ENCODE measurements at places on chromosomes 2 and 18. TPM values are rescaled to one million over a fixed set of nuclear protein-coding genes. Genes with fewer than 3 reads are reported as not detected.

DNA sequence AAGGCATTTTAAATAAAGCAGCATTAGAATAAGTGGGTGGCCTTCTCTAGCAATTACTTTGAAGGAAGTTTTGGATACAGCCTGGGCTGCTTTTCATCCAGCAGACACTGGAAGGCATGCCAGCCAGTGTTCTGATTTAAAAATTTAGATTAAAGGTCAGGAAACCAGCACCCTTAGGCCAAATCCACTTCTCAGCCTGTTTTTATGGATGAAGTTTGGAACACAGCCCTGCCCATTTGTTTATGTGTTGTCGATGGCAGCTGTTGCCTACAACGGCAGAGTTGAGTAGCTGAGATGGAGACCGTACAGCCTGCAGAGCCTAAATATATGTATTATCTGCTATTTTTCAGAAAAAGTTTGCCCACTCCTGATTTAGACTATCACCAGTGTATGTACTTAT is 313.6 kb upstream of the ACVR2A start:
- DNase-seq, result peak; percentile 67

The EFR3B gene
- total RNA-seq, result 6.1 TPM

DNA sequence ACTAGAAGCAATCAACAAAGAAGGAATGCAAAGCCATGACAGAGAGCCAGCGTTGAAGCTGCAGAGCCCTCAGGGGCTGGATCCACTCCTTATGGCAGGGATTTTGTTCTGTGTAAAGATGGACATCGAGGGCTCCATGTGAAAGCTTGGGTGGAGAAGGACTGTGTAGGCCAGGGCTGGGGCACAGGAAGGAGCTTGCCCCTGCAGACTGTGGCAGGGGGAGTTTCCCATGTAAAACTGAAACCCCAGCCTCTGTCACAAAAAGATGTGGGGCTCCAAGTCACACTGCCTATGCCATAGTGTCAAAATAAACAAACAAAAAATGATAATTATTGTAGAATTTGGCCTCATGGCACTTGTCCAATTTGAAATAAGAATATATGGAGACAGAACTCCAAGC is 408.7 kb upstream of the HS6ST1 start:
- DNase-seq, result no peak

DNA sequence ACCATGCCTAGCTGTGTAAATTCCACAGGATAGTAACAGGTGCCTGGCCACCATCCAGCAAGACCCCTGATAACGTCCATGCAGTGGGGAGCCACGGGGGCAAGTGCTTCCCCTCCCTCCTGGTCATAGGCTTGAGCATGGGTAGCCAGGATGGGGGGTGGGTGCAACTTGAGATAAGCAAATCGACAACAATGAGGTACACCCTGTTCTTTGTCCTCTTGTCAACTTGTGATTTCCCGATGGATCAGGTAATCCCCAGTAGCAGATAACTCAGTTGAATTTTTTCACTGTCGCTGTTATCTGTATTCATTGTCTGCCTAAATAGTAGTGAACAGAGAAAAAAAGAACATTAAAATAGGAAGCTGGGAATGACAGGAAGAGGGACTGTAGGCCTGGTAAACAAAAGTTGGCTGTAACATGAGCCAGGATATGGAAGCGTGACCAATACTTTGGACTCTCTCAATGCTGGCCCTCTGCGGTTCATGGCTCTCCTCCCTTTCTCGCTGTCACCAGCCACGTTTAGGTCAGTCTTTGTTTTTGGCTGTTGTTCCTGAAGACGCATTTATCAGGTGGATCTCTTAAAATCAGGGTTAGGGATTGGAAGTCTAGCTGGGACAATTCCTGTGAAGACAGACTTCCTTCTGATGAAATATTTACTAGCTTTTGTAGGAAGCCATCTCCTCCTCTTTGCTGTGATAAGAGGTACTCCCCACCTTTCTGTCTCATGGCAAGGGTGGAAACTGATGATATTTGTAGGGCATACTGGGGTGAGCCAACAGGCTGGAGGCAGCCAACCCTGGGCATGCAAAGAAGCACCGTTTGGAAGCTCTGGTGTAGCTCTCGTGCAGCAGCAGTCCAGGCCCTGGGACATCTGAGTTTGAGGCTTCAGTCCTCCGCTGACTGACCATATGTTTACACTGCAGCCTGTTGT is 42.4 kb downstream of the TCF7L1 start:
- DNase-seq, result peak; percentile 81

The FIGN gene
- total RNA-seq, result 1.9 TPM

The RAB27B gene
- 3.7 TPM for total RNA-seq

GRCh38 chr2:229914171-229914570 is 7.6 kb downstream of the TRIP12 start:
- no peak for DNase-seq

GRCh38 chr2:143058851-143059250 is 70.4 kb upstream of the ARHGAP15 start:
- peak; percentile 10 for DNase-seq

DNA sequence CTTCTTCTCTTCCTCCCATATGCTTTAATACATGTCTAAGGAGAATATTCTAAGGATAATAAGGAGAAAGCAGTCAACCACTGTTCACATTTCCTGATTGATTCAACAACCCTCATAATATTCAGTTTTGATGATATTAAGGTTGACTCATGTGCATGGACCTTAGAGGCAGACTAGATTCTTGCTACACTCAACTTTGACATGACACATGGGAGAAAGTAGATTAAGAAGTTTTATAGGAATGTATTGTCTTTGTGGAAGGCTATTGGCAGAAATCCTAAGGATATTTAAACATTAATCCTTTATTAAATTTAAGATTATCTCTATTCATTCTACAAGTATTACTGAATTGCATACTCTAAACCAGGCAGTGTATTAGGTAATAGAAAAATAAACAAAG is 309.1 kb upstream of the CYRIA start:
- no peak for DNase-seq

The SERPINB4 gene
- not detected for total RNA-seq

GRCh38 chr2:158599609-158600008 is 142.9 kb downstream of the PKP4 start:
- DNase-seq, result no peak

The PTPRN gene
- 0.31 TPM for total RNA-seq

The RAX gene
- total RNA-seq, result not detected

DNA sequence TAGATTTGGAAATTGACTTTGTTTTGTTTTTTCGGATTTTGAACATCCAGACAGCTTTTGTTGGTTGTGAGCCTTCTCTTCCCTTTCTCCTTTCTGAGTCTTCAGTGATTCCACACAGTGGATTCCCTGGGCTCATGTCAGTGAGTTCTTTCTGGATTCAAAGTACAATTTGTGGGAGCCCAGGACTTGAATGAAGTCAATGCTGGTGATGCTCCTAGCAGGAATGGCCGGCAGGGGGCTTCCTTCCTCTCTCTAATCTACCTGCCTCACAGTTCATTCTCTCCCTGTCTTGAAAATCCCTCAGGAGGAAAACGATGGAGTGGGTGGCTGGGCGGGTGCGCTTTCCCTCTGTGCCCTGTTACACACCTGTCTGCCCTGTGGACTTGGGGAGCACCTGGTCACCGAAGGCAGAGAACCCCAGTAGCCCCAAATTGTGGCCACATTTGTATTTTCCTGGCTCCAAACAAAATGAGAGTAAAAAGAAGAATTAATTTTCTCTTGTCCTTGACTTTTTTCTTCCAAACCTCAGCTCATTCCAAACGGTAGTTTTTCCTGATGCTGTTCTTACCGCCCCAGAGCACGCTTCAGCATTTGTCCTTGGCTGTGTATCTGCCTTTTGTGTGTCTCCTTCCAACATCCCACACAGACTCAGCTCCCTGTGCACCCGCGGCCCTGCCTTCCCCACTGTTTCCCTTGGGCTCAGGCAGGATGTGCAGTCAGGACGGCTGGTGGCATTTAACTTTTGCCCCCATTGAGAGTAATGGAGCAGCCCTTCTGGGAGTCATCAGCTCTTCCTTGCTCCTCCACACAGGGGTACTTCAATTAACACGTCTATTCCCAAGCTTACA is 86.6 kb downstream of the MARCO start:
- DNase-seq, result peak; percentile 9

DNA sequence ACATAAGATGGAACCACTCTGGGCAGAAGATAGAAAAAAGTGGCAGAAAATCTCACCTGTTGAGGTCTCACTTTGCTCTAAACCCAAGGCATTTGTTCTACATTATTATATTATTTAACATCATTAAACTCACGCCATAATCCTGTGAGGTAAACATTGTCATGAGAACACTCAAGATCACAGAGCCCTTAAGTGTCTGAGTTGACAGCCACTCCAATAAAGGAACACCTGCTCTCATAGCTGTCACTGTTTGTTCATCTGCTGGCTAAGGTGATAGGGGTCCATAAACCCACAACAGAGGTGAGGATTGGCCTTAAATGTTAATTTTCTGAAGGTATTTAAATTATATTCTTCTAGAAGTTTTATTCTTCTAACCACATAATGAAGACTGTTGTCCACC is 439.7 kb downstream of the RIT2 start:
- DNase-seq, result no peak

DNA sequence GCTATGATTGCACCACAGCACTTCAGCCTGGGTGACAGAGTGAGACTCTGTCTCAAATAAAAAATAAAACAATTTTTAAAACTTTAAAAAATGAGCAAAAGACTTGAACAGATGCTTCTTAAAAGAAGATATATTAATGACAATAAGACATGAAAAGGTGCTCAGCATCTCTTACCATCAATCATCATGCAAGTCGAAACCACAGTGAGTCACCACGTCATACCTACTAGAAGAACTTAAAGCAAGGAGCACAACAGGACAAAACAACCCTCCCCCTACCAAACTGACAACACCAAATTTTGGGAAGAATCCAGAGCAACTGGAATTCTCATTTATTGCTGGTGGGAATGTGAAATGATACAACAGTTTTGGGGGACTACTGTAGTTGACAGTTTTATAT is 251.6 kb downstream of the BCL2 start:
- DNase-seq, result no peak

The ACTG2 gene
- 7.9 TPM for total RNA-seq

The CNTNAP5 gene
- total RNA-seq, result 1.7 TPM

DNA sequence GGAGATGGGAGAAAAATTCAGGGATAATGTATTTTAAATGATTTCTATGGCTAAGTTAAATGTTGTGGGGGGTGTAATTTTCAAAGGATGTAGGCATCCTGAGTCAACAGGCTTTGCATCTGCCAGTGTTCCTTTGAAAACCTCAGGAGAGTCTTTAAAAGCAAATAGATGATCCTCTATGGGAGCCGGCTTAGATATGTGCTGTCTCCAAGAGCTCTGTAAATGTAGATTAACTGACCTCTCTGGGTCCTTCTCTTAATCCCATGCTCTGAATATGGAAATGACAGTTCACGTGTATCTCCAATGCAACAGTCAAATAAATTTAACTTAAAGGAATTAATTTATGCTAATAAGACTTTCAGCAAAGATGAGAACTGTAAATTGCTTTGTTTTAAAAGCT is 292.7 kb downstream of the ERBB4 start:
- no peak for DNase-seq

GRCh38 chr18:77897606-77898005 is 648.0 kb downstream of the GALR1 start:
- DNase-seq, result no peak

The NYAP2 gene
- total RNA-seq, result 0.10 TPM

DNA sequence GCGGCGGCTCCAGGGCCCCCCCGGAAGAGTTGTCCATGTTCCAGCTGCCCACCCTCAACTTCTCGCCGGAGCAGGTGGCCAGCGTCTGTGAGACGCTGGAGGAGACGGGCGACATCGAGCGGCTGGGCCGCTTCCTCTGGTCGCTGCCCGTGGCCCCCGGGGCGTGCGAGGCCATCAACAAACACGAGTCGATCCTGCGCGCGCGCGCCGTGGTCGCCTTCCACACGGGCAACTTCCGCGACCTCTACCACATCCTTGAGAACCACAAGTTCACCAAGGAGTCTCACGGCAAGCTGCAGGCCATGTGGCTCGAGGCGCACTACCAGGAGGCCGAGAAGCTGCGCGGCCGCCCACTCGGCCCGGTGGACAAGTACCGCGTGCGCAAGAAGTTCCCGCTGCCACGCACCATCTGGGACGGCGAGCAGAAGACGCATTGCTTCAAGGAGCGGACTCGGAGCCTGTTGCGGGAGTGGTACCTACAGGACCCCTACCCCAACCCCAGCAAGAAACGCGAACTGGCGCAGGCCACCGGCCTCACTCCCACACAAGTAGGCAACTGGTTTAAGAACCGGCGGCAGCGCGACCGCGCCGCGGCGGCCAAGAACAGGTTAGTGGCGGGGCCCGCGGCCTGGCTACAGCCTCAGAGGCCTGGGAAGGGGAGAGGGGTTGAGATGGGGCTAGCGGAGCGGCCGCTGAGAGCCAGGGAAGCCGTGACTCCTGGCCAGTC is 965 bp downstream of the SIX3 start:
- DNase-seq, result no peak

DNA sequence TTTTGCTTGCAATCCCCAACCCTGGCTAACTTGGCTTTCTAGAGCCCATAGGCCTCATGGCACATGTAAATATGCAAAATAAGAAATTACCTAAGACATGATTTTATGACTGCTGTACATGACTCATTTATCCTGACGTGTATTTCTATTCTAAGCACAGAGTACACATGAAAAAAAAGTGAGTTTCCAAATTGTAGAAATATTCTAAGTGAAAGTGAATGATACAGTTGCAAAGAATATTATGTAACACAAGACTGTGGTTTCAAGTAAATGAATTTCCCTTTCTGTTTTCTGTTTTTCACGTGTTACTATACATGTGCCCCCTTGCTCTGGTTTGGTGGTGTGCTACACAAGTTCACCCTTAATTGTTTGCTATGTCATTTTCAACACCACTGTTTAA is 162.4 kb downstream of the LRP1B start:
- no peak for DNase-seq
